Uterus (tissue), 4 donors: ENCODE measurements at places on chromosomes 13 and 19.

DNA sequence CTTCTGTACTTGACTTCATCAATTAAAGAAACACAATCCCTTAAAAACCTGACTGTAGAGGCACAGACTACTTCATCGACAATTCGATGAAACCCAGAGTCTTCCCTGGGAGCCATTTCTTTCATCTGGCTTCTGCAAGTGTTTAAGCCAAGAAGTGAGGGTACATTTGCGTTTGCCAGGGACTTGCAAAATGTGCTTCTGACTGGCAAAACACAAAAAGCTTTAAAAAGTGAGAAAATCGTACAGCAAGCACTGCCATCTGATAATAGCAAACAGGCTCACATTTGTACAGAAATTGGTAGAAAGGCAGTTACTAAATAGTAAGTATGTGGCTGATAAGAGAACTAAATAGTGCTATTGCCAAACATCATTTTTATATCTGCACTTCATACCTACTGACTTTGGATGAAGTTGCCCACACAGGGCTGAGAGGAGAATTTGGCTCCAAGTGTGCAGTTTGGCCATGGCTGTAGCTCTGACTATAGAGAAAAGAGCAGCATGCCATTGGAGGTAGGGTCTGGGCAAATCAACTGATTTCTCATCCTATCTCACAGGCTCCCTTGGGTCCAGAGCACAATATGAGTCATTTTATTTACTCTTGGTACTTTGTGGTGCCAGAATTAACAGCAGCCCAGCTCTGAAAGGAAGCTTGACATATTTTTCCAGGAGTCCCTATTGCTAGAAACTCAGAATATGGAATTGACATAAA, 358.1 kb downstream of the OXGR1 start:
- DNase-seq, result no peak

GRCh38 chr13:49585220-49586157, at the start of gene RCBTB1:
Gene RCBTB1 (minus strand): TSS chr13:49585558. CDS start chr13:49567279, 18,279 bp downstream.
- peak; percentile 57 for DNase-seq

DNA sequence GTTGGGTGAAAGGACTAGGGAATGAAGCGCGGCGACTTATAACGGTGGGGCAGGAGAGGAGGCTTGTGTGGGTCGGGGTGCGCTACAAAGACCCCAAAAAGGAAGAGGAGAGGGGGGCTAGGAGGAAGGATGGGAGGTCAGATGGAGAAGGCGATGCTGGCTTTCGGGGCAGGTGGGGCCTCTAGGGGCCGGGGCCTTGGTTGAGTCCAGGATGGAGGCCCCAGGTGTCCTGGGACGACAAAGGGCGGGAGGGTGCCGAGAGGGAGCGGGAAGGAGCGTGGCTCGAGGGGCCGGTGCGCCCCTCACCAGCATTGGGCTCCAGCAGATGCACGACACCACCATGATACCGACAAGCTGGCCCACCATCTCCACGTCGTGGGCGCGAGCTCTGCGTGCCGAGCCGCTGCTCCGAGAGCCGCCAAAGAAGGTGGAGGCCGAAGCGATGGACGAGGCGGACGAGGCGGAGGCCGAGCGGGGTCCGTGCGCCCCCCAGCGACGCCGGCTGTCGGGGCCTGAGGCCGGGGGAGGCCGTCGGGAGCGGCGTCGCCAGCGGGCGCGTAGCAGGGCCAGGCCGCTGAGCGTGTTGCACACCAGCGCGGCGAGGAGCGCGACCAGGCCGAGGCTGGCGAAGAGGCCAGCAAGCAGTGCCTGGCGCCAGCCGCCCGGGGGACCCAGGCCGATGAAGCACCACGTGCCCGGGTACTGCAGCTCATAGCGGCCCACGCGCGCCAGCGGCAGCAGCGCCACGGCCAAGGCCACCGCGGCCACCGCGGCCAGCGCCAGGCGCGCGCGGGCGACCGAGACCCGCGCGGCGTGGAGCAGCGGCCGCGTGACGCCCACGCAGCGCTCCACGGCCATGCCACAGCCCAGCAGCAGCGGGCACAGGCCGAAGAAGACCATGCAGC, 1.8 kb downstream of the PTGER1 start:
- no peak for DNase-seq

- DNase-seq, result no peak
Observed at GRCh38 chr13:102651392-102651791, 43.5 kb downstream of the METTL21C start.

DNA sequence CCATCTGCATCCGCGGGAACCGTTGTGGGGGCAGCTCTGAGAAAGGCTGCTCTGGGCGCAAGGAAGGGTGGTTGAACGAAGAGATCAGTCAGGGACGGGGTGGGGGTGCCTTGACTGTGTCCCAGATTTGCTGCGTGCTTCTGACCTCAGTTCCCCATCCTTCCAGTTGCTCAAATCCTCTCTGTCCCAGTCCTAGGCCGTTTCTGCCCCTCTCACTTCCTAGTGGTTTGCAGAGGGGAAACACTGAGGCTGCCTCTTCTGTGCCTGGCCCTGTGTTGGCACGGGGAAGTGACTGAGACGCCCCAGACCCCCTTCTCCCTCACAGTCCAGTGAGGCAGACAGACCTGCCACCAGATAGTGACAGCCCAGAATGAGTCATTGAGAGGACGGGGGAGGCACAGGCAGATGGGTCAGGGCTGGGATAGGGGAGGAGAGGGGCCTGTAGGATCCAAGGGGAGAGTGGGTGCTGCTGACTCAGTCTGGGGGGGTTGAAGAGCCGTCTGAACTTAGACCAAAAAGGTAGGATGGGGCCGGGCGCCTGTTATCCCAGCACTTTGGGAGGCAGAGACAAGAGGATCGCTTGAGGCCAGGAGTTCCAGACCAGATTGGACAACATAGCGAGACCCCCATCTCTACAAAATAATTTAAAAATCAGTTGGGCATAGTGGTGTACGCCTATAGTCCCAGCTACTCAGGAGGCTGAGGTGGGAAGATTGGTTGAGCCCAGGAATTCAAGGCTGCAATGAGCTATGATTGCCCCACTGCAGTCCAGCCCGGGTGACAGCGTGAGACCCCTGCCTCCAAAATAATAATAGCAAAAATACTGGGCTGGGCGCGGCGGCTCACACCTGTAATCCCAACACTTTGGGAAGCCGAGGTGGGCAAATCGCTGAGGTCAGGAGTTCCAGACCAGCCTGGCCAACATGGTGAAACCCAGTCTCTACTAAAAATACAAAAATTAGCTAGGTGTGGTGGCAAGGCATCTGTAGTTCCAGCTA, 26.5 kb downstream of the NUMBL start:
- peak; percentile 77 for DNase-seq

GRCh38 chr19:9139609-9140158, 513 bp upstream of the ZNF317 start:
- DNase-seq, result no peak

GRCh38 chr13:45295536-45295935, 45.4 kb downstream of the TPT1 start:
- no peak for DNase-seq

GRCh38 chr13:75724752-75725517, 88.8 kb downstream of the LMO7 start:
- DNase-seq, result no peak

- no peak for DNase-seq
Observed at GRCh38 chr13:20716951-20717350, 13.5 kb downstream of the IL17D start.

DNA sequence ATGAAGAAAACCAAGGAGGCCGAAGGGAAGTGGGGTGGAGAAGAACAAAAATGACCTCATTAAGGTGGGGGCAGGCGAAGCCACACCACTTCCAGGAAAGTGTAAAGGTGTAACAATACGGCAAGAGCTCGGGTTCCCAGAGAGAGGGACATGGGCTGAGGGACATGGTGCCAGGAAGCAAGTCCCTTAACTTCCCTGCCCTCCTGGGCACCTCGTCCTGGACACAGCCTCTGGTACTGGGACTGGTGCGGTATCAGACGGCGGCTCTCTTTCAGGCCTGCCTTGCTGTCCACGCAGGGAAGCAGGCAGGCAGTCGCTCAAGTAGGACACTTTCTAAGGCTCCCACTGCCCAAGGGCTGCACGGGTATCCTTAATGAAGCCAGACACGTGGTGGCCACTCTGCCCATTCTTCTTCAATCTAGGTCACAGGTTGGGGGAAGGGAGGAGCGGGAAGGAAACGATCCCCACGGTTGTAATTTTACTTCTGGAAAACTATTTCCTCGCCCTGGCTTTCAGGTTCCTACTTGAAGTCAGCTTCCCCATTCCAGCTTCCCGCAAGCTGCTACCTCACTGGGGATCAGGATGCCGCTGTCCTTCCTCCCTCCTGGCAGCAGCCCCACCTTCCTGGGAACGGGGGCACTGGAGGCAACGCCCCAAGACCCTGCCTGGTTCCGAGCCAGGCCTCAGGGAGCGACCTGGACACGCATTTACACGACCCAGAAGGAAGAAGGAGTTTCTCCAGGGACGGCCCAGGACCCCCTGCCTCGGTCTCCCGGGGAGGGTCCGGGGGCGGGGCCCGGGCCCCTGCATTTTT, 1.2 kb downstream of the AP3D1 start:
- DNase-seq, result no peak

- no peak for DNase-seq
Observed at GRCh38 chr19:1853295-1854038, 5.2 kb upstream of the REXO1 start.

- peak; percentile 31 for DNase-seq
Observed at GRCh38 chr19:17576758-17577456, 21.5 kb downstream of the COLGALT1 start.

GRCh38 chr13:97001636-97002035, 7.4 kb upstream of the OXGR1 start:
- no peak for DNase-seq

- peak; percentile 20 for DNase-seq
Observed at GRCh38 chr19:28864024-28864503, 348.9 kb downstream of the UQCRFS1 start.

- no peak for DNase-seq
Observed at GRCh38 chr19:38657633-38658222, 10.3 kb downstream of the ACTN4 start.

GRCh38 chr13:50993371-50993770, 83.8 kb downstream of the RNASEH2B start:
- DNase-seq, result no peak

GRCh38 chr13:111844682-111845081, 222.3 kb upstream of the SOX1 start:
- DNase-seq, result no peak

DNA sequence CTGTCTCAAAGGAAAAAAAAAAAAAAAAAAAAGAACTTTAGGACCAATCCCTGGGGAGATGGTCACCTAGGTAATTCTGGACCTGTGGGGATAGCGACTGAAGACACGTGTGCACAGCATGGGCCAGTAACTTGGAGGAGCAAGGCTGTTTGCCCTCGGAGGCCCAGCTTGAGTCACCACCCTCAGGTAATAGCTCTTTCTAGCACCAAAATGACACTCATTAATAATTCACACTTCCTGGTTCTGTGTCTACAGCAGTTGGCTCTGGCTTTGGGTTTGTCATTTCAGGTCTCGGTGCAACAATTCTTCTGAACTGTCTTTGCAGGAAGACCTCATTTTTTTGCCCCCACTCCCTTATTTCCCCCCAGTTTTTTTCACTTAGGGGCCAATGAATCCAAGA, 3.9 kb upstream of the ATP11A start:
- no peak for DNase-seq

GRCh38 chr13:76833441-76833954, 52.7 kb downstream of the KCTD12 start:
- DNase-seq, result no peak

DNA sequence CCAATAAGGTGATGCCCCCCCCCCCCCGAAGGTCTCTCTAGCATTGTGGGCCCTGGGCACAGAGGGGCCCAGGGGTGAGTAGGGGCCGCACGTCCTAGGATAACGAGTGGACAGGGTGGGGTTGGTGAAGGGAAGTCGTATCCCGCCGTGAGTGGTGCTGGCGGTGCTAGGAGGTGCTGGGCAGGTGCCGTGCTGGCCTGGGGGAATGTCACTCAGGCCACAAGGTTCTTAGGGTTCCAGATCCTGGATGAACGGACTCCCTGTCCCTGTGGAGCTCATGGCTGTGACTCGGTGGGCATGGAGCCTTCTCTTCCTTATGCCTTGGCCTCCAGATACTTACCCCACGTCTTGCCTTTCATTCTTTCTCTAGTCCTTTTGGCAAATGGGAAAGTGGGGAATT, 157.4 kb upstream of the SOX1 start:
- DNase-seq, result no peak

DNA sequence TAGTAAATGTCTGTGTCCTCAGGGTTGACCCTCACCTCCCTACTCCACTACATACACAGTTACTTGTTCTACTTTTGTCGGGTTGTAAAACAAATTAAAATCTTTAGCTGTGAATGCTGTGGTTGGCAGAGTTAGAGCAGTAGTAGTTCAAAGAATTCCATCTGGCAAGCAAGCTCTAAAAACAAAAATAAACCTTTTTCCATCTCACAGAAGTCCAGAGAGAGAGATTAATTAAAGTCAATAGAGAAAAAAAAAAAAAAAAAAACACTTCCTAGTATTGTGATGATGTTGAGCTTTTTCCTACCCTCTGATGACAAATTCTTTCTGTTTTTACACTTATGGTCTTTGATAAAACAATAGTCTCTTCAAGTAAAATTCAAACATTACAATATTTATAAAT, 338.4 kb downstream of the PCDH17 start:
- no peak for DNase-seq

DNA sequence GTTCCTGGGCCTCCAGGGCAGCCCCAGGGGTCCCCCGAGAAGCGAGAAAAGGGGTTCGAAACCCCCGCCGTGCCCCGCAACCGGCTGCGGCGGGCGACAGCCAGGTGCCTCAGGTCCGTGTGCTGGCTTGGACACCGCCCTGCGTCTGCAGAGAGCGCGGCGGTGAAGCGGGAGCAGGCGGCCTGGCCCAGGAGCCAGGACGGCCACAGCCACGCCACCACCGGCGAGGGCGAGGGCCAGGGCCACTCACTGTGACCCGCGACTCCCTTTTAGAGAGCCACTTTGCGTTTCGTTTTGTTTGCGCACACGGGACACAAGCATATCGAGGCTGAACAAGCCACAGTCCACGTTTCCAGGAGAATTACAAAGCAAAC, 110.4 kb downstream of the CRYL1 start:
- DNase-seq, result no peak

DNA sequence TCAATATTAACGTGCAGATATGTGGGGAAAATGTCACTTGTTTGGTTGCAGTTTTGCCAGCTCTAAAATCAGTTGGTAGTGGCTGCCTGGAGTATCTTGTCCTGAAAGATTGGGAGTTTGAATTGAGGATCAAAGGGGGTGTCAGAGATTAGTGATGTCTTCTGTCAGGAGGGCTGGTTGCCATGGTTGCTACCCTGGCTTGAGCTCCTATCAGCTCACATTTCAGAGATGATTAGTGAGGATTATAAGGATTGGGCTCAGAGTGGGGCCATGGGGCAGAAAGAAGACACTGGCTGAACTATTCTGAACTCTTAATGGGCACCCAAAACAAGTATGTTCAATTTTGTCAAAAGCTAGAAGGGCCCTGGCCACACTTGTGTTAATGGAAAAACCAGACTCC, 95.5 kb upstream of the RNF113B start:
- DNase-seq, result no peak

DNA sequence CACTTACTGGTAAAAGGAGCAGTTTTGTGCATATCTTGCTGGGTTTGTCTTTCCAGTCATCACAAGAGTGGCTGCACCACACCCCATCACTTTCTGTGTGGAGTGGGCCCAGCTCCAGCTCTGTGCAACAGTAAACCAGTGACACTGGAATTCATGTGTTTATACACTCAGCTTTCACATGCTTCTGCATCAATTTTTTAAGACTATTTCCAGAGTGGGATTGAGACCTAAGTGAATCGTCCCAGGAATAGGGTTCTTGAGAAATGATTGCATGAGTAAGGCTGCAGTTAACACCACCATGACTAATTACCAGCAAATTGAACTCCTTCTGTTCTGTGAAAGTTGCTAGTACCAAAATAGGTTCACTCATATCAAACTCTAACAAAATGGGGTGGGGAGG, 5.3 kb upstream of the CFAP97D2 start:
- DNase-seq, result no peak
